Glutamatergic neuron (in vitro differentiated cells): ENCODE measurements at places on chromosomes 7 and 10.

- DNase-seq, result no peak
These were observed 68.9 kb upstream of the INPP5A start for GRCh38 chr10:132468651-132469050.

GRCh38 chr10:129078346-129078745 is 388.7 kb upstream of the MGMT start:
- no peak for DNase-seq

GRCh38 chr10:639001-639750 is 50.3 kb downstream of the DIP2C start:
- DNase-seq, result no peak

DNA sequence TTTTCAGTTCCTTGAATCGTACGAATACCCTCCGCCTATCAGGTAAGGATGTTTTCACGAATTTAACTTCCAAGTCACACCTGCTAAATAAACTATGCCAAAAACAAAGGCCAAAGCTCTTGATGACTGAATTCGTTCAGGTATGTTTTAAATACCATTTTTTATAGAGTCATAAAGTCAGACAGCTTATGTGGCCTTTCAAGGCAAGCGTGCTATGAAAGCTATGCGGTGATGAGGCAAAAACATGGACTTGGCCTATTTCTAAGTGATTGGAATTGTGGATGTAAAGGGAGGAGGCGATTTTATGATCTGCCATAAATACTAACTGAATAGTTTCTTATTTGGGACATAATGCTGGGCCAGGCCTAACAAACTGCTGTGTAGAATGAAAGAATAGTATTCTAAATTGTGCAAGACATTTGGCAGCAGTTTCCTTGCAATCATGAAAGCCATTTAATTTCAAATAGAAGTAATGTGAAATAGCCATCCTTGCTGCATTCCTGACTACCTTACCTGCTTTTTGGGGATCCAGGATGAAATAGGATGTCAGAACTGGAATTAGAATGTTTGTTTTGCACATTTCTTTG is 14.0 kb downstream of the SLC39A12 start:
- no peak for DNase-seq

DNA sequence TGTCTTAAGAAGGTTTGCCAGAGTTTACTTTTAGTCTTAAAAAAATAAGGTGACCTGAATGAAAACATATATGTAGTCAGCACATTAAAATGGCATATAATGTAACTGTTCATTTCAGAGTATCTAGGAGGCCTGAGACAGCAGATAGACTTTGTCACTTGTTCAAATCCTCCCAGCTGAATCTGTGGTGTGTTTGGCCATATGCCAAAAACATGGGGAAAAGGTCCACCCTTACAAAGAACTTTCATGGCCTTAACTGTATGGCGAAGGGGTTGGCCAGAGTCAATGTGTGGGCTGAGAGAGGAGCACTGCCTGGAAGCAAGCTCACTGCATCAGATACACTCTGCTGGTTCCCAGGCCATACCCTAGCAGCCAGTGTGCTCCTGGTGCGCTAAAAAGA is 113.7 kb downstream of the ALOX5 start:
- DNase-seq, result no peak

DNA sequence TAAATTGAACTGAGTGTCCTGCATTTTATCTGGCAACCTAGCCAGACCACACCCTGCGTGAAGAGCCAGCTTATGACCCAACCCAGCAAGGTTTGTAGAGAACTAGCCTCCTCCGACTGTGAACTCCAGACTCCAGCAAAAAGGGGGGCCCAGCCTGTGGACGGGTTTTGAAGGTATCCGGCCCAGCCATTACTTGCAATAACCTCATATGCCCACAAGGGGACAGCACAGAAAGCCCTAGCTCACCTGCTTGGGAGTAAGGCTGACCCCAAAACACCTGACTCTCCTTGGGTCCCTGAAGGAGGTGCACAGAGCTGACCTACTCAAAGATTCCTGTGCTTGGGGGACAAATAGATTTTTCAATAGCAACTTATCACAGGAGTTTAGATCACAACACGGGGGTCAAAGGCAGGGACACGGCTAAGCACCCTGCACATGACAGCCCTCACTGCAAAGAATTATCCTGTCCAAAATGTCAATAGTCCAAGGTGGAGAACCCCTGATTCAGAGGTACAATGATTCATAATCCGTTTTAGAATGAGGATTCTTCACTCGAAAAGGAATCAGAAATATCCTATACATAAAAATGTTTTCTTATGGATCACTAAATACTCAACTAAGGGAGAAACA is 4.6 kb downstream of the TRPV6 start:
- DNase-seq, result no peak

DNA sequence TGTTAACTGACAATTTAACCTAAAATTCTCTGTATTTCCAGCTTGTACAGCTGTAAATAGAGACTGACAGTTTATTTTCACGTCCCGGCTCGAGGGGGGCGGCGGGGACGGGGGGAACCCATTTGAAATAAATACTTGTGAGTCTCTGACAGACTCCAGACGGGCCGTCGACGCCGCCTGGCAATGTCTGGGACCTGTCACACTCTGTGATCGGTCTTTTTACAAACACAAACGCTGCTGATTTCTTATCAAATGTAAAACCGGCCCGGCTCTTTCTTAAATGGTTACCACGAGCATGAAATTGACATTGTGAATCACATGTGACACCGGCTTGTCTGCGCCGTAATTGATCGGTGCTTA is 57.0 kb downstream of the UNCX start:
- no peak for DNase-seq

GRCh38 chr10:105041956-105042355 is 400.9 kb downstream of the SORCS3 start:
- DNase-seq, result no peak

DNA sequence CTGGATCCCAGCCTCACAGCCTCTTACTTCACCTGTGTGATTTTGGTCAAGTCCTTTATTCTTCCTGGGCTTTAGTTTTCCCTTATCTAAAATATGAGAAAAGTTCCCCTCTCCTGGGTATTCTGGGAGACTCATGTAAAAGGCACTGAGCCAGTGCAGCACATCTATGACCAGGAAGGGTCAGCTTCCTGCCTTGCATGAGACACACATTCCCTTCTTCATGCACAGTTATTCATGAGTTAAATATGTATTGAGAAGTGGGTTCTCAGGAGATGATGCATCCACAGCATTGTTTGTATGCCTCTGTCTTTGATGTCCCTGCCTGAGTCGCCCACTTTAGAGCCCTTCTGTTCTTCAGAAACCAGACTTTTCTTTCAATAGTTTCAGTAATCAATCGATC is 33.3 kb downstream of the EGFR start:
- DNase-seq, result no peak

GRCh38 chr10:34999532-34999931 is 90.6 kb downstream of the CUL2 start:
- no peak for DNase-seq

DNA sequence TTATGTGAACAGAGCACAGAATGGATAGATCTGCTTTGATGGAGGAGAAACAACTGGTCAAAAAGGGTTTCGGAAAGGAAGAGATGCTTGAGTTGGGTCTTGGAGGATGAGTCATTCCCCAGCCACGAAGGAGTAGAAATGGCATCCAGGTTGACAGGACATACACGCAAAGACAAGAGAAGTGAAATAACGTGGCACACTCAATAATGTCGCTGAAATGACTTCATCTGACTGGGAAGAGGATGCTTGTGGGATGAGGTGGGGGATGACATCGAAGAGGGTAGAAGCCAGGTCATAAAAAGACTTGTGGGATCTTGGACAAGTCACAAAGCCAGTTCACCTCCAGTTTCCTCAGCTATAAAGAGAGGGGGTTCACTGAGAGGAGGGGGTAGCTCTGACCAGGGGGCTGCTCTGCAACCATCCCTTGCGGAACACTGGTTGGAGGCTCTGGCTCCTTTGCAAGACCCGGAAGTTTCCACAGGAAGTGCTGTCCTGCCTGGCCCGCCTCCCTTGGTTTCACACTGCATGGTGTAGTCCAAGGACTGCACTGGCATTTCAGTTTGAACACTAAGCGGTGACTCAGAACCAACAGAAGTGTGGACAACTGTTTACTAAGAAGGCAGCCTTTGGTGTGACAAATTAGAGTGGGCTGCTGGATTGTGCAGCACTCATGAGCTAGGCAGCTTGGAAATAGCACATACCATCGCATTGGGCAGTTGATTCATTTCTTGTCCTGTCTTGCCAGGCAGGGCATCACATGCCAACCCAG is 189.9 kb upstream of the ADO start:
- no peak for DNase-seq

DNA sequence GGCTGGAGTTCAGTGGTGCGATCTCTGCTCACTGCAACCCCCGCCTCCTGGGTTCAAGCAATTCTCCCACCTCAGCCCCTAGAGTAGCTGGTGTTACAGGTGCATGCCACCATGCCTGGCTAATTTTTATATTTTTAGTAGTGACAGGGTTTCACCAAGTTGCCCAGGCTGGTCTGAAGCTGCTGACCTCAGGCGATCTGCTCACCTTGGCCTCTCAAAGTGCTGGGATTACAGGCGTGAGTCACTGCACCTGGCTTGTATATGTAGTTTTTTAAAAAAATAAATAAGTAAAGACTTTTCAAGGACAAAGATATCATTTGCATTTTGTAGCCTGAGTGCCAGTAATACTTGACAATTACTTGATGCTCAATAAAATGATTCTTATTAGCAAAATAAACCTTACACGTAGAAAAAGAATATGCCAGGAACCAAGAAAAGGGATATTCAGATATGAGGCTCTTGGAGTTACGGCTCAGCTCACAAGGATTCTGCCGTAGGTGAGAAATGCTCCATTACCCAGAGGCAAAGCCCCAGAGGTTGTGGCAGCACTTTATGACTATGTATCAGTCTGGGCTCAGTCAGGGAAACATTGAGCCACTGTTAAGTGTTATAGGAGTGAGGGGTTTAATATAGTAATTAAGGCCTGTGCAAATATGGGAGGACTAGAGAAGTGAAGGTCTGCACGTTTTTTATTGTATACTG is 98.5 kb downstream of the TPST1 start:
- no peak for DNase-seq

DNA sequence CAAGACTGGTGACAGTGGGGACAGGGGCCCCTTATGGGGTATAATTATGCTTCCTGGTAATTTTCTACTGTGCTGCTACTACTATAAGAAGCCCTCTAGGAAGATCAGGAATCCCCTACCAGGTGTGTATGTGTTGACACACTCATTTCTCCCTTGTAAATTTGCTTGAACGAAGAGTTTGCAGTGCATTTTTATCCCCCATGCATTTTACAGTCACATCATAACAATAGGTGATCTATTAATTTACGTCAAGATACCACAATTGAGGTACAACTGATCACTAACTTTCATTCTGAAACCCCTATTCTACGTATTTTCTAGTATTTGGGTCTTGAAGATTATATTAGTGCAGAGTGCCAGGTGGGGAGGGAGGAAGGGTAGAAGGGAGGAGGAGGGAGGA is 252.2 kb downstream of the NSUN6 start:
- no peak for DNase-seq

GRCh38 chr7:17743316-17743715 is 197.0 kb downstream of the SNX13 start:
- DNase-seq, result no peak

GRCh38 chr10:58180666-58181065 is 87.0 kb downstream of the IPMK start:
- no peak for DNase-seq

GRCh38 chr7:151565541-151565940 is 45.8 kb upstream of the RHEB start:
- DNase-seq, result no peak

GRCh38 chr7:111027396-111027795 is 63.5 kb upstream of the LRRN3 start:
- no peak for DNase-seq
